ENCODE measurements at places on chromosomes 3 and 15.

GRCh38 chr3:17399586-17399985 lies 342.8 kb downstream of the TBC1D5 start:
- no peak for DNase-seq

DNA sequence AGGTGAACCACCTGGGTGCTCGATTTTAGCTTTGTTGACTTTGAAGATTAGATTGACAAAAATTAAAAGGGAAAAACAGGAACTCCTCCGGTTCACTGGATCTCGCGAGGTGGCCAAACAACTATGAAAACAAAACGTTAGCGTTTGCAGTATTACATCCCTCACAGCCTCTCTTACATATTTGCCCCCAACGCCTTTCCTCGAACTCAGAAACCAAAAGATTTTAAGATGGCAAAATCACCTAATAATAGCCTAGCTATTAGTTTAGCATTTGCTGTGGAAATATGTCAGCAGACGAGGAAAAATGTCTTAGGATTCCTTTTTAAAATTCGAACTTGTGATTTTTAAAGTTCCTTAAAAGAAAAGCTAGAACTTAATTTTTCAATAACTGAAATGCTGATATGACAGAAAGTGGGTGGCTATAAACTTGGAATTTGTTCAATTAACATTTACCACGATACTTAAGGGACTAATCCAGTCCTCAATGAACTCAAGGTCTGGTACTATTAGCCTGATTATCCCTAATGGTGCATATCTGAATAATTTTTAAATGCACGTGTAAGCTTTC lies 491 bp upstream of the SENP7 start:
- DNase-seq: no peak

- DNase-seq: no peak
Observed at GRCh38 chr3:38039101-38039898, at the start of gene DLEC1. TSS of gene DLEC1 (plus strand) at chr3:38039208. CDS start at chr3:38039226, 18 bp downstream.

DNA sequence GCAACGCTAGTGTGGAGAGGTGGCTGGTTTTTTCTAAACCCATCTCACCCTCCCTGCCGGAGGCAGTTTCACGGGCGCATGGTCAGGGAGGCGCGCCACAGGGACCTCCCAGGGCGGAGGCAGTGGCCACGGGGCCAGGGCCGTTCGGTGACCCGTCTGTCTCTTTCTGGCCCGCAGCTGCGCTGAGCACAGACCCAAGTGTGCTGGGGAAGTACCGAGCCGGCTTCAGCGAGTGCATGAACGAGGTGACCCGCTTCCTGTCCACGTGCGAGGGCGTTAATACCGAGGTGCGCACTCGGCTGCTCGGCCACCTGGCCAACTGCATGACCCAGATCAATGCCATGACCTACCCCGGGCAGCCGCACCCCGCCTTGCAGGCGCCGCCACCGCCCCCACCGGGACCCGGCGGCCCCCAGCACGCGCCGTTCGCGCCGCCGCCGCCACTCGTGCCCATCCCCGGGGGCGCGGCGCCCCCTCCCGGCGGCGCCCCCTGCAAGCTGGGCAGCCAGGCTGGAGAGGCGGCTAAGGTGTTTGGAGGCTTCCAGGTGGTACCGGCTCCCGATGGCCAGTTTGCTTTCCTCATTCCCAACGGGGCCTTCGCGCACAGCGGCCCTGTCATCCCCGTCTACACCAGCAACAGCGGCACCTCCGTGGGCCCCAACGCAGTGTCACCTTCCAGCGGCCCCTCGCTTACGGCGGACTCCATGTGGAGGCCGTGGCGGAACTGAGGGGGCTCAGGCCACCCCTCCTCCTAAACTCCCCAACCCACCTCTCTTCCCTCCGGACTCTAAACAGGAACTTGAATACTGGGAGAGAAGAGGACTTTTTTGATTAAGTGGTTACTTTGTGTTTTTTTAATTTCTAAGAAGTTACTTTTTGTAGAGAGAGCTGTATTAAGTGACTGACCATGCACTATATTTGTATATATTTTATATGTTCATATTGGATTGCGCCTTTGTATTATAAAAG lies 1.8 kb downstream of the HES1 start:
- peak; percentile 53 for DNase-seq

GRCh38 chr15:69657626-69658025 lies 205.0 kb downstream of the RPLP1 start:
- DNase-seq: no peak

GRCh38 chr3:339351-339750 lies 142.8 kb downstream of the CHL1 start:
- no peak for DNase-seq

DNA sequence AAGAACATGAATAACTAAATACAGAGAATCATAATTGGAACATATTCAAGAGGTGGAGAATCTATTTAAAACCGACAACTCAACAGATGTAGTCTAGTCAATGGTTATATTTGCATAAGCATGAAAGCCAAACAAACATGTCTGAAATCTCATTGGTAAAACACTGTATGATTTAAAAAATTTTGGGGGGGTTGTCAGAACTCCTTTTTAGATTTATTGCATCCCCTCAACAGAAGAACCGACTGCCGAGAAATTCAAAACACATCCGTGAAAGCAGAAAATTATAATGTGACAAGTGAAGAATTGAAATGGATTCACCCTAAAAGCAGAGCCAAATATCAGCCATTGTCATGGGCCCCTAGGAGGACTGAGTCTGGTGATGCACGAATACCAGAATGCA lies 633.4 kb upstream of the KCNMB2 start:
- DNase-seq: no peak

- no peak for DNase-seq
Observed at GRCh38 chr3:124973290-124973689, 38.7 kb upstream of the MUC13 start.

DNA sequence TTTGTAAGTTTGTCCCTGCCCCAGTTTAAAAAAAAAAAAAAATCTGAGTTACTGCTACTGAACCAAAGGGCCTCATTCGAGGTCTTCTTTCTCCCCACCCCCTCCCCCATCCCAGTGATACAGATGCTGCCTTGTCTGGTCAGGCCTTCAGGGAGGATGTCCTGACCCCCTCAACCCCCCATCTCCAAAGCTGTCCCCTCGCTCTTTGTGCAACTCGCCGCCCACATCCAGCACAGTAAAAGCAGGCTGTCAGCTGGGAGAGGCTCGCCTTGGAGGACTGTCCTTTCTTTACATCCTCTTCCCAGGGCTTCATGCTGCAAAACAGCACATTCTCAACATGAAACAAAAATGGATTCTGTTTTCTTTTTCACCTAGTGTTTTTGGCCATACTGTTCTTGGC lies 133.4 kb downstream of the VGLL4 start:
- no peak for DNase-seq

DNA sequence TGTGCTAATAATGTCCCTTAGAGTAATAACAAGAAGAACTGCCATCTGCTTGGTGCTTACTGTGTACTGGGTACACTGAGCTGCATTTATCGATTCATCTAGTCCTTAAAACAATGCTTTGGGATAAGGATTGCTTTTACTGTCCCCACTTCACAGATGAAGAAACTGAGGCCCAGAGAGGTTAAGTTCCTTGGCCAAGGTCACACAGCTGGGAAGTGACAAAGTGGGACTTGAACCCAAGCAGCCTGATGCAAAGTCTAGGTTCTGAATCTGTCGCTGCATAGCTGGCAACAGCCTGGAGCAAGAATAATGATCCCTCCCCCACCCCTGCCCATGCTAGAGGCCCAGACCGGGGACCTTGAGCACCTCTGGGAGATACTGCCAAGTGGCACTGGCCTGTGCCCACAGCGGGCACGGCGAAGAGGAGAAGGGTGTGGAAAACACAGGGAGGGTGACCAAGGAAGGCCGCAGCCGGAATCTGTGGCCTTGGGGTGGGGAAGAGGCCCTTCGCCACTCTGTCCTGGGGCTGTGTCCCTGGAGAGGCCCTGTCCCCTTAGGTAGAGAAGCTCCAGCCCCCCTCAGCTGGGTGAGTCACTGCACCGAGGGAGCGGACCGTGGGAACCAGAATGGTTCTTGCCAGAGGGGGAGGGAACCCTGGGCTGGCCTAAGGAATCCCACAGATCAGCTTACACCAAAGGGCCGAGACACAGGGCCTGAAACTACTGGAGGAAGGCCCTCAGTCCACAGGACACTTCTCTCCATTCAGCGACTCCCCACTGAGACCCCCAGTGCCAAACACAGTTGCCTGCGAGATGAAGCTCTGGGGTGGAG lies 3.5 kb downstream of the PLXND1 start:
- no peak for DNase-seq

GRCh38 chr3:143121241-143122088 lies 1.9 kb downstream of the CHST2 start:
- DNase-seq: no peak

- no peak for DNase-seq
Observed at GRCh38 chr3:1963896-1964295, 134.8 kb upstream of the CNTN4 start.

DNA sequence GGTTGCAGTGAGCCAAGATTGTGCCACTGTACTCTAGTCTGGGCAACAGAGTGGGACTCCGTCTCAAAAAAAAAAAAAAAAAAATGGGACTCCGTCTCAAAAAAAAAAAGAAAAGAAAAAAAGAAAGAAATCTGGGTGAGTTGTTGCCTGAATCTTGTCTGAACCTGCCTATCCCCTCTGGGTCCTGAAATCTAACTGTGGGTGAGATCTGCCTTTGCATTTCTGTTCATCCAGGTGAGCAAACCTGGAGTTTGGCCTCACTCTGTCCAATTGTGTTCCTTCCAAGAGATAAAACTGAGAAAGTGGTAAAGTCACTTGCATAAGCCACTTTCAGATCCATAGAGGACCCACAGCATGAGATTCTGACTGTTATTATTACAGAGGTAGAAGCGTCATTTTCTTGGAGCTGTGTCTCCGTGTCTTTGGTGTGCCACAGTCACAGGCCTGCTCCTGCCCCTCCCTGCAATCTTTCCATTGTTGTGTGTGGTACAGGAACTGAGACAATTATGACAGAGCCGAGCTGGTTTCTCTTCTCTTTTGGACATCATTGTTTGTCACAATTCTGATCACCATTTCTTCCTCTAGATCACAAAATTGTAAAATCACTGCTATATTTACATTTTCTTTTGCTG lies 235.9 kb downstream of the LPP start:
- DNase-seq: no peak

GRCh38 chr3:152076148-152076547 lies 192.6 kb upstream of the MBNL1 start:
- no peak for DNase-seq

DNA sequence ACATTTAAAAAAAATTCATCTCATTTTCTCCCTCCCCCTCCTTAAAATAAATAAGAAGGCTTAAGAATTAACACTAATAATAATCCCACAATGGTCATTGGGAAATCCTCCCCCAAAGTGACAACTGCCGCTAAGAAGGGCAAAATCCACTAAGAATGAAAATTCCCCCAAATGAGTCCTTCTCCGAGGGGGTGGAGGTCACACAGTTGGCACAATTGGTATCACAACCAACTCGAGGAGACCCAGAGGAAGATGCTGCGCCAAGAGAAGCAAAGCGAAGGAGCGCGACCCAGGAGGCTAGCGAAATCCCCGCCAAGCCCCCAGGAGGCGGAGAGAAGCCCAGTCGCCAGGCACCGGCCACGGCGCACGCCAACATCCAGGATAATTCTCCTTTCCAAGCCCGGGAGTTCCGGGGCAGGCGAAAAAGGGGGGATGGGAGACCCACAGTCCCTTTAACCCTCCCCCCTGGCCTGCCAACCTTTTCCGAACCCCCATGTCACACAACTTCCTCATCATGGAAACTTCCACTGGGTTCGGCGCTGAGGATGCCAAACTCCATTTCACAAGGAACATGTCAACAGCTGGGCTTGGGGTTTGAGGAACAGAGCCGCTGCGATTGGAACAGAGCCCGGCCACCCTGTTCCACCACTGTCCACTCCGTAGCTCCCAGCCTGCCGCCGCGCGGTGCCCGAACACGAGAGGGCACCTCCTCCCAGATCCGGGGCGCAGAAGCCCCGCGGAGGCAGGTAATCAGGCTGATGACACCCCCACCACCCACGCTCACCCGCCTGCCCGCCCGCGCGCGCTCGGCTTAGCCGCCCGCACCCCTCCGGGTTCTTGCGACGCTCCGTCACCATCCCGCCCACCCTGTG lies 668 bp downstream of the THRB start:
- peak; percentile 54 for DNase-seq
